ENCODE measurements at places on chromosomes 11 and 22.

GRCh38 chr22:45649809-45650208, 21.8 kb upstream of the ATXN10 start:
- DNase-seq, result no peak

GRCh38 chr11:122628810-122629555, 26.5 kb upstream of the UBASH3B start:
- peak; percentile 51 for DNase-seq

GRCh38 chr11:61347916-61348461, 13.7 kb downstream of the CYB561A3 start:
- DNase-seq, result no peak

GRCh38 chr22:42680648-42681047, 31.5 kb upstream of the CYB5R3 start:
- DNase-seq, result no peak

- no peak for DNase-seq
Measured at GRCh38 chr11:65781962-65782815, 1.4 kb upstream of the AP5B1 start.

DNA sequence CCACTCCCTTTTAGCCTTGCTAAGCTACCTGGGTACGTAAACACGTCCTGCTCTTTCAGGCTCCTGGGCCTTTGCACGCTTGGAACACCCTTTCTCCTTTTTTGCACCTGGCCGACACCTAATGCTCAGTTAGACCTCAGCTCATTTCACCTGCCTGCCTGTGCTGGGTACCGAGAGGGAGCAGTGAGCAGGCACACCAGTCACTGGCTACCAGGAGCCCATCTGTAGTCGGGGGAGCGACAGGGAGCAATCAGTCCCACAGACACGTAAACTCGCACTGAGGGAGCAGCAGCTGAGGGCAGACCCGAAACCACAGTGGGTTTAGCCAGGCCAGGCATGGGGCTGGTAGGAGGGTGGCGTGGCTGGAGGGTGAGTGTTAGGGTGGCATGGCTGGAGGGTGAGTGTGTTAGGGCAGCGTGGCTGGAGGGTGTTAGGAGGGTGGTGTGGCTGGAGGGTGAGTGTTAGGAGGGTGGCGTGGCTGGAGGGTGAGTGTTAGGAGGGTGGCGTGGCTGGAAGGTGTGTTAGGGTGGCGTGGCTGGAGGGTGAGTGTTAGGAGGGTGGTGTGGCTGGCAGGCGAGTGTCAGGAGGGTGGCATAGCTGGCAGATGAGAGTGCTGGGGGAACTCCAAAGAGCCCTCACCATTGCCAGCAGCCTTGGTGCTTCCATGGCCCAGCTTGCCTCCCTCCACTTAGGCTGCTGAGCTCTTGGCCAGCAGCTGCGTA, 6.4 kb upstream of the GTSE1 start:
- DNase-seq, result no peak

- DNase-seq, result no peak
Measured at GRCh38 chr11:28289444-28289843, 181.3 kb downstream of the METTL15 start.

DNA sequence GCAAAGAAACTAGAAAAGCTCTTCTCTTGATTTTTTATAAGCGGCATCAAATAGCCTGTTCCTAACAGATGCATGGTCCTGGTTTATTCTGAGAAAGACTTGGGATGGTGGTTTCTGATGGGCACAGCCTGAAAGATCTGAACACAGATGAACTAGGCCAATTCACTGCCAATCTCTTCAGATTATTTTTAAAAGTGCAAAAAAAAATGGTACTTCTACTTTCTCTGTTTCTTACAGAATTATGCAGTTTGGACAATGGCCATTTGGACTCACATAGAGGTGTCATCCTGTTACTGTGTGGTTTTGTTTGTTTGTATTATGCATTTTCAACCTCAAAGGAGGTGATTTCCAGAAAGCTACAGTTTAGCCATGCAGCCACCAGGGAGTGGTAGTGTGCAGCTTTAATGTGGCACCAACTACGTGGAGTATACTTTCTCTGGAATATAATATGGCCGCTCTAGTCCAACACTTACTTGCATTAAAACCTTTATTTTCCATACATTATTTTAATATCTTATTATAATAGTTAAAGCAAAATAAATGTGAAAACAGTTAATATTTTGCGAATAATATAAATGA, 469.8 kb upstream of the KIRREL3 start:
- DNase-seq, result no peak

DNA sequence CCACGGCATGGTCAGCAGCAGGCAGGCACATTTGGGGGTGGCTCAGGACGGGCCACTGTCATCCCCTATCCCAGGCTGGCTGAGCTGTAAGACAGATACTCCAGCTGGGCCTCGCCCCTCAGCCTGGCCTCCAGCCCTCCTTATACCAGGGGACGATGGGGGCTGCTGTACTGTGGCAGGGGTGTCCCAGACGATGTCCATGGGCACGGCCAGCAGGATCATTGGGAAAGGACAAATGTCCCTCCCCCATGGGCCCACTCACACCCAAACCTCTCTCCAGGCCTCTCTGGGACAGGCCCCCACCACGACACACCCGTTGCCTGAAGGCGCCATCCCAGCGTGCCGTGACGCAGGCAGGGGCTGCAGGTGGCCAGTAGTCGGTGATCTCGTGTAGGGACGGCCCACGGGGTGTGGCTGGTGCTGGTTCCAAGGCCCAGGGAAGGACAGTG, 1.5 kb upstream of the IL17REL start:
- no peak for DNase-seq

DNA sequence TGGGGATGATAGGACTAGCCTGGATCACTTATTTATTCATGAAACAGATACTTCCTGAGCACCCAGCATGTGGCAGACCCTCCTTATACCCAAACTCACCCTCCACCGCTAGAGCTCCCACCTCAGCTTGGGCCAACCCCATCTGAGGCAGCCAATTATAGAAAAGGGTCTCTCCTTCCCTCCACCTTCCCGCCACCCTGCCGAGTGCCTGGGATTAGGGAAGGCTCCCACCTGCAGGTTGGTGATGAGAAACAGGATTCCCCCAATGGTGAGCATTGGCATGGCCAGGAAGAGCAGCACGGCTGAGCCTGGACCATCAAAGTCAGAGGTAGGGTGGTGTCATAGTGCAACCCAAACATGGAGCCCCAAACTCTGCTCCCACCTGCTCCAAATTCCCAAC, 5.9 kb downstream of the SLC43A3 start:
- DNase-seq, result no peak

DNA sequence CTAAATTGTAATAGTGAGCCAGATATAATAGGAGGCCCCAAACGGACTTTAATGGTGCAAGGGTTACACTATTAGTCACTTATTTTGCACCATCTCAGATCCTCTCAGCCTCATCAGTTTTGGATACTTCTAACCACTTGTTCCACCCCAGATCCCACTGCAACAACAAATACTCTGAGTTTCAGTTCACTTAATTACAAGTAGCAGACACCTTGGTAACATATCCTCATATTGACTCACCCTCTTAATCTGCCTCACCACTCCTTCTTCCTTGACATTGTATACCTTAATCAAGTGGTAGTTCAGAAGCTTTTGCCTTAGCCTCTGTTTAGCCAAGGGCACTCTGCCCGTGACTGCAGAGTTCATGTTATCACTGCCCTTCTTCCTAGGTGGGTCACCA, 256.1 kb upstream of the UBASH3B start:
- no peak for DNase-seq
